NCI-H2081 (cell line): ENCODE measurements at places on chromosomes 16 and 17.

DNA sequence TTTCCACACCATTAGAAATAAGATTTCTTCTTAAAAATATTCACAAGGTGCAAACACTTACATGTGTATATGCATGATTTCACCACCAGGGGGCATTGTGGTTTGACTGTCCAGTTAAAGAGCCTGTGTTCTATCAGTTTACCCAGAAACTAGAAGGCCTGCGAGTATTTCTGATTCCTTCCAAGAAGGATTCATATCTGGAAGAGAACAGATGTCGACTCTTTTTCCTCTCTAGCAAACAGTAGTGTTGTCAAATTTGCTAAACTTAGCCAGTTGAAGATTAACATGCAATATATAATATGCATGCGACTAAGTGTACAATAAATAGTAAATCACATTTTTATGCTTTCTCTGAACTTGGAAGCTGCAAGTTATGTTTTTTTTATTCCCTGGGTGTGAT, 404.1 kb downstream of the WWOX start:
- DNase-seq, result peak; percentile 52

- DNase-seq, result no peak
Measured at GRCh38 chr17:63247706-63248105, 198.4 kb downstream of the CYB561 start.

GRCh38 chr16:84874004-84874435, 54.2 kb downstream of the CRISPLD2 start:
- DNase-seq, result no peak

GRCh38 chr17:835263-835662, 53.1 kb downstream of the MRM3 start:
- DNase-seq, result no peak

GRCh38 chr17:13952009-13952750, 117.1 kb upstream of the COX10 start:
- no peak for DNase-seq

- no peak for DNase-seq
Measured at GRCh38 chr16:88907768-88908167, 41.3 kb upstream of the PABPN1L start.

DNA sequence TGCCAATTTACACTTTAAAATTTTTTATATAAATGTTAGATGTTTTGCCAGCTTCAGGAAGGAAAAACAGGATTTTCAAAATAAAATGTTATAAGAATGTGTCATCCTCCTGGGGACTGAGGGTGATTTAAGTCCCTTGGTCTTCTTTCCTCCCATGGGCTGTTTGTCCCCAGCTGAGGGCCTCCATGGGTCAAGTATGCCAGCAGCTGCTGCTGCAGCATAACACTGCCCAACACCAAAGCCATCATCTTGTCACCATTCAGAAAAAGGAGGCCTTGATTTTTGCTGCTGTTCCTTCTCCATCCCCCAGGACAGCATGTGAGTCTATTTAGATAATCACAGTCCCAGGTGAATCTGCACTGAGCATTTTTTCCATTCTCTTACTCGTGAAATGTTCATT, 188.5 kb downstream of the LGALS9B start:
- no peak for DNase-seq

- DNase-seq, result no peak
Measured at GRCh38 chr17:2983255-2983654, 80.2 kb downstream of the OR1D5 start.

GRCh38 chr16:4217204-4218131, 24.4 kb downstream of the SRL start:
- DNase-seq, result peak; percentile 38

- peak; percentile 78 for DNase-seq
Measured at GRCh38 chr16:29806641-29807425, 504 bp downstream of the MAZ start.

DNA sequence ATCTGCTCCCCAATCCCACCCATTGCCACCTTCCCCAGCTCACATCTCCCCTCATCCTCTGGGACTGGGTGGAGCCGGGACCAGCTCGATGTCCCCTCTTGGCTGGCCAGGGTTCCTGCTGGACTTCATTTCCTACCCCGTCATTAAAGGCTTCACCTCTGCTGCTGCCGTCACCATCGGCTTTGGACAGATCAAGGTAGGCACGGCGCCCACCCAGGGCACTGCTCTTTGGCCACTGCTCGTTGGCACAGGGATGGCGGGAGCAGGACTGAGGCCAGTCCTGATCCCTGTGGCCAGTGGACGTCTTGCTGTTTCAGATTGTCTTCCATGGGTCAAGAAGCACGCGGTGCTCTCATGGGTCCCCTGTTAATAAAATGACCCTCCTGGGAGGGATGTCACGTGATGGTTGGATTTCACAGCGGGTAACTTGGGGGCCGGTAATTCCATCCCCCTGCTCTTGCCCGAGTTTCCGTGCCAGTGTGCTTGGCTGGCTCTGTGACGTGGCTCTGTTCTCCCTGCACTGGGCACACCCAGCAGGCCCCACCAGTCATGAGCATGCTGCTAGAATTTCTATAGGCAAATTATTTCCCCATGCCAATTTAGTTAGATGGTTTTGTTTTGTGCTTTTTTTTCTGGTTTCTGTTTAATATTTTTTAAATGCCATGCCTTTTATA, 3.1 kb downstream of the SLC26A11 start:
- DNase-seq, result no peak

DNA sequence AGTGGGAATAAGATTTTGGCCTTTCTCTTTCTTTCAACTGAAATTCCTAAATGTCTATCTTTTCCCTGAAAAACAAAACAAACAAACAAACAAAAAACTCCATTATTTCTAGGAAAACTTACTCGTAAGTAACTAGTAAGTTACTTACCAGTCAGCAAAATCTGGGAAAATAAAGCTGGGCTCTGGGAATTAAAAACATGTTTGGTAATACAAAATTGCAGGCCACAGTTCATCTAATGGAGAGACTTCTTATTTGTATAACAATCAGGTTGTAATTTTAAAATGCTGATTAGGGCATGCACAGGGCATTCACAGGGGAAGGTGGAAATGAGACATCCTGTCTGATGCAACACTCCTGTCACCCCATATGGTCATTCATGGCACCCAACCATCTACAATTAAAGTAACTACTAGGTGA, 3.8 kb upstream of the WIPI1 start:
- DNase-seq, result peak; percentile 59

DNA sequence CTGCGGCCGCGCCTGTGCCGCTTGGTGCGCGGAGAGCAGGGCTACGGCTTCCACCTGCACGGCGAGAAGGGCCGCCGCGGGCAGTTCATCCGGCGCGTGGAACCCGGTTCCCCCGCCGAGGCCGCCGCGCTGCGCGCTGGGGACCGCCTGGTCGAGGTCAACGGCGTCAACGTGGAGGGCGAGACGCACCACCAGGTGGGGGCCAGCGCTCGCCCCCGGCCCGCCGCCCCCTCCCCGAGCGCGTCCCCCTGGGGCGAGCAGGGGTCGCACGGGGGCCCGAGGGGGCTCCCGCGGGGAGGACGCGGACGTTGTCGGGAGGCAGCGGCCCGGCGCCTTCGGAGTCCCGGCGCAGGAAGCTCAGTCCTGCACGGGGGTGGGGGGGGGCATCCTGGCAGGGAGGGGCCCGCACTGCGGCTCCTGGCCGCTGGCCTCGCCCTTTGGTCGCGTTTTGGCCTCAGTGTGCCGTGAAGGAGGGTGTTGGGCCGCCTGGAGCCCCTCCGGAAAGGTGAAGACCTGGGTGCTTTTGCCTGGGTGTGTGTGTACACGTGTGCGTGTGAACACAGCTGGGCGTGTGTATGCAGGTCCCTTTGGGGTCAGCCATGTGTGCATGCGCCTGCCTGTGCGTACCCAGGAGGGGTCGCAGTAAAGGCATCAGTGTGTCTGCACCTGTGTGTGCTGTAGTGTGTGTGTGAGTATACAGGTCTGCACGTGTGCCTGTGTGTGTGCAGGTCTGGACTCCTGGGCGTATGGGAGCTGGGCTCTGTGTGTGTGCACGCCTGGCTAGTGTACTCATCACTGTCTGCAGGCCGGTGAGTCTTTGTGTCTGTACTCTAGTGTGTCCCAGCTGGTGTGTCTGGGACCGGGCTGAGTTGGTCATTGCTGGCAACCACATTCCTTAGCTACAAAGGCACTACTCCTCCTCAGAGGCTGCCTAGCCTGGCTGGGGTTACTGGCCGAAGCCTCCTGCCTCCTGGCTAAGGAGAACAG, 615 bp downstream of the NHERF2 start:
- DNase-seq, result peak; percentile 26

DNA sequence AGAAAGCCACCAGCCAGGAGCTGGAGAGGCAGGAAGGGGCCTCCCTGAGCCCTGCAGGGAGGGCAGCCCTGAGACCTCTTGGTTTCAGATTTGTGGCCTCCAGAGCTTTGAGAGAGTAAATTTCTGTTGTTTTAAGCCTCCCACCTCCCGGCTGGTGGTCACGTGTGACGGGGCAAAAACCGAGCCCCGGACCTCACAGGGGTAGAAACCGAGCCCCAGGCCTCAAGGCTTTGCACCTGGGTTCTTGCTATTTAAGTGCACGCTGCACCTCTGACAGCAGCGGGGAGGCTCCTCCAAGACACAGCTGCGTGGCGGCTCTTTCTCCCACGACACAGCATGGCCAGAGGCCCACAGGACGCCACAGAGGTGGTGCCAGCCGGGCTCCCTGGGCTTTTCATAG, 17.4 kb upstream of the ZC3H18 start:
- no peak for DNase-seq

DNA sequence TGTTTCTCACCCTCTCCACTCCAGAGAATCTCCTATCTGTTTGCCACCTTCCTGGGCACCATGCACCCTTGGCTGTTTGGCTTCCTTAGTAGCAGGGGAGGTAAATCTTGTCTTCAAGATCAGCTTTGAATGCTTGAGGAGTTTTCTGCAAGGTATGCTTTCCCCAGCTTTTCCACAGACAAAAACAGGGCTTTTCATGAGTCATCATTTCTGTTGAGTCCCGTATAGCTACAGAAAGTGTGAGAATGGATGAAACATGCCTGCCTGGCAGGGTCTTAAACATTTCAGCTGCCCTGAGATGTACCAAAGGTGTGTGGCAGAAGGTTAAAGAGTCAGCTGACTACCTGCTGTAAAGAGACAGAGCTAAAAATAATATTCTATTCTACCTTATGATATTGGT, 875.2 kb upstream of the EEF2KMT start:
- no peak for DNase-seq

- no peak for DNase-seq
Measured at GRCh38 chr17:63931981-63932561, at the start of gene CD79B. CD79B (minus strand) TSS chr17:63932331; CDS start chr17:63932261, 70 bp downstream.

DNA sequence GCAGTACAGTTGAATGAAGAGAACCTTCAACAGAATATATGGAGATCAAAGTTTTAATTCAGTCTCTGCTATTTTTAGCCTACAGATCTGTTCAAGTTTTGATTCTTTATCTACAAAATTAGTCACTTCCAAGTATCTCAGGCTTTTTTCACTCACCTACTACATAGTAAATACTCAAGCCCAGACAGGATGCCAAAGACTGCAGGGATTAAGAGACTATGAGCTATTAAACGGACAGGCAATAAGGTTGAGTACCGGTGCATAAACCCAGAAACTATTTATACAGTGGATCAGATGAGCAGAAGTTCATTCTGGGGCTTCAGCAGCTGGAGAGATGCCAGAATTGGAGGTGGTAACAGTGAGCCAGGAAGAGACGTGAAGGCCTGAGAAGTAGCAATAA, 18.7 kb upstream of the OR3A1 start:
- no peak for DNase-seq

GRCh38 chr17:65345261-65346005, 208.3 kb downstream of the RGS9 start:
- no peak for DNase-seq

GRCh38 chr17:7589204-7589868, 558 bp downstream of the SOX15 start:
- no peak for DNase-seq

- no peak for DNase-seq
Measured at GRCh38 chr16:68382296-68382718, 66.0 kb downstream of the SMPD3 start.

- DNase-seq, result no peak
Measured at GRCh38 chr17:78092794-78093324, 35.7 kb downstream of the TMC6 start.

GRCh38 chr16:1174477-1175357, 21.8 kb downstream of the CACNA1H start:
- DNase-seq, result no peak

DNA sequence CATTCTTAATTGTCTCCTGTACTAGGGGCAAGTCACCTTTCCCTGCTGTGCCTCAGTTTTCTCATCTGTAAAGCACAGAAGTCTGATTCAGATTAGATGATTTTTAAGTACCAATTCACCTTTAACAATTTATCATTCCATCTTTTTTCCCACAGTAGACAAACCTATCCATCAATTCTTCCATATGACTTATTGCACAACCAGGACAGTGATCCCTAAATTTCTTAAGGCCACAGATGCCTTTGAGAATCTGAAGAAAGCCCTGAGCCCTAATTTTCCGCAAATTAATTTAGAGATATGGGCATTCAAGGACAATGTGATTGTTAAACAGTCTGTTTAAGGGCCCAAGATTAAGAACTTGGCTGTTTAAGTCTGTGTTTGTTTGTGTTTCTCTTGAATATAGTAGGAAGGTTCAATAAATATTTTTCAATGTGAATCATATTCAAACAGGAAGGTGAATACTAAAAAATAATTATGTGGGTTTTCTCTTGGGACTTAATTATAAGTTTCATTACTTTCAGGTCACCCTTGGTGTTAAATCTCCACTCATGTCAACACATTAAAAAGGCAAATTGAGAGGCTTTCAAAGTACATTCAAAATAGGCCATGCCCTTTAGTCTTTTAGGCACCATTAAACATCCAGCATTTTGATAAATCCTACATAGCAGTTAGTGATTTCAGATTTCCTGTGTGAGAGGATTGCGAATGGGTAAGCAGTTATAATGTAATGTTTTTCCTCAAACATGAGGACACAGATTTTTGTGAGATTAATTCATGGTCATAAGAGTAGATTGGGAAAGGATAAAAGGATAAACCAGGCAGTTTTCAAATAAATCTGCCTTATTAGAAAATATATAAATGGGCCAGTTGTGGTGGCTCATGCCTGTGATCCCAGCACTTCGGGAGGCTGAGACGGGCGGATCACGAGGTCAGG, 34.9 kb upstream of the MMD start:
- DNase-seq, result no peak

- no peak for DNase-seq
Measured at GRCh38 chr17:59791603-59792457, 84.4 kb downstream of the VMP1 start.

- DNase-seq, result no peak
Measured at GRCh38 chr16:28091656-28092055, 28.1 kb upstream of the GSG1L start.

DNA sequence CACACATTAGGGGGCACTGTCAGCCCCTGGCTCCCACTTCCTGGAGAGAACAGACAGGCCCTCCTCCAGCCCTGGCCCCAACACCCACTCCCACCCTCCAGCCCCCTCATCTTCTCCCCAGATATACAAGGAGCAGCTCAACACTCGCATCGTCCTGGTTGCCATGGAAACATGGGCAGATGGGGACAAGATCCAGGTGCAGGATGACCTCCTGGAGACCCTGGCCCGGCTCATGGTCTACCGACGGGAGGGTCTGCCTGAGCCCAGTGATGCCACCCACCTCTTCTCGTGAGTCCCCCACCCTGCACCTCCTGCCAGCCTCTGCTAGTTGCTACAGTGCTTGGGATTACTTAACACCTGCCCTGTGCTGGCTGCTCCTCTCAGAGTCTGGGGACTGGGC, 14.4 kb downstream of the ADAM11 start:
- no peak for DNase-seq

GRCh38 chr17:72187556-72187955, 66.7 kb downstream of the SOX9 start:
- DNase-seq, result peak; percentile 80
